Activated CD8-positive, alpha-beta memory T cell treated with anti-CD3 and anti-CD28 coated beads for 24 hours (primary cell): ENCODE measurements at places on chromosomes 7 and 10.

GRCh38 chr7:3495530-3495929 lies 194.5 kb downstream of the SDK1 start:
- no peak for DNase-seq

- DNase-seq = no peak
These were observed 17.5 kb upstream of the NT5C3A start for GRCh38 chr7:33079763-33080690.

GRCh38 chr7:120837599-120837998 lies 20.3 kb downstream of the TSPAN12 start:
- no peak for DNase-seq

DNA sequence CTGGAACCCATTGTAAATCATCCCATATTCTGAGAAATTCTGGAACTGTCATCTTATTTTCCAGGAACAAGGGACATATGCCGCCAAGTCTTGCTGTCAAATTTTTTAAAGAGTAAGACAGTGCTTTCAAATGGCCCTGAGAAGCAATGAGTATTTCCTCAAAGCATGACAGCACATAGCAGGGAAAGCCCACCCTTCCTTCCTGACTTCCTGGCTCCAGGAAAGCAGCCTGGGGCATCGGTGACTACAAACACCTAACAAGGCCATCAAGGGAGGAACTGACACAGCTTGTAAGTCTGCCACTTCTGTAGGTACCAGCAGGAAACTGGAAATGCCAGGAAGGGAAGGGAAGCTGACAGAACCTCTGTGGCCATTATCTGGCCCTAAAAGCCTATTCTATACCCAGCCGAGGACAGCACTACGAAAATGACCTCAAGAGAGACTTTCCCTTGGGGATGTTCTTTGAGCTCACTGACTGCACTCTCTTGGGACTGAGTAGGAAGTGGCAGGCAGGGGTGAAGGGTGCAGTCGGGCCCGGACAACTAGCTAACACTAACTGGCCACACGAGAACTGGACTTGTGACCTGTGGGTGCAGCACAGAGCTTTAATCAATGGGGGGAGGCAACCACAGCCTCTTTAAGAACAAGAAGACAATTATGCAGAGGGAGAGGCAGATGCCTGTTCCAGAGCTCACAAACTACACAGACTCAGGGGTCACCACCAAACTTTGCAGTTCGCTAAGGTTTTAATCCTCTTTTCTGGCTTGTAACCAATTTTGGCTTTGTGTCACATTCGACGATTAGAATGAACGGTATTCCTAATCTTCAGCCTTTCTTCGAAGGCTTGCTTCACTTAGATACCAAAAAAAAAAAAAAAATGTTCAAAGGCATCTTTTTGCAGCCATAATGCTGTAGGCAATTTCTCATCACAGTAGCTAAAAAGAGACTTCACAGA lies 52.0 kb downstream of the GRB10 start:
- no peak for DNase-seq

DNA sequence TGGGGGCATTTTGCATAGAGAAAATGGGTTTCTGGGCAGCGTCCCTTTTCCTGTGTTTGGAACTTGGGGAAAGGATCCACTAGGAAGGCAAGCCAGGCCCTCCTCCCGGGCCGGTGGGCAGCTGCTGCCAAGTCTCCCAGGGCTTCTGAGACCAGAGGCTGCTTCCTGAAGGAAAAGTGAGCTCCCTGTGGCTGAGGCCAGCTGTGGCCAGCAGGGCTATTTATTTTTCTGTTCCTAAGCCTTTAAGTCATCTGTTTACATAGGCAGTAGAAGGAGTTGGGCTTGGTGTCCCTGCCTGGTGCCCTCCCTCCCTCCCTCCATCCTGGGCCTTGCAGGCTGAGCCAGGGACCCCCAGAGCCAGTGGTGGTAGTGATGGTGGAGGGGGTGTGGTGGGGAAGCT lies 70.5 kb upstream of the COL13A1 start:
- DNase-seq = no peak
